Activated naive CD8-positive, alpha-beta T cell treated with anti-CD3 and anti-CD28 coated beads for 36 hours (primary cell): ENCODE measurements at places on chromosomes 4 and X.

- DNase-seq: no peak
Measured at GRCh38 chr4:14117575-14118238, 490.2 kb upstream of the BOD1L1 start.

GRCh38 chr4:102552781-102553180 lies 51.6 kb downstream of the NFKB1 start:
- DNase-seq: no peak

- DNase-seq: no peak
Measured at GRCh38 chrX:53421125-53421524, 1.3 kb downstream of the SMC1A start.

- DNase-seq: no peak
Measured at GRCh38 chr4:168605411-168605810, 108.6 kb downstream of the PALLD start.

- DNase-seq: peak; percentile 28
Measured at GRCh38 chr4:114180481-114180880, 201.0 kb upstream of the ARSJ start.

DNA sequence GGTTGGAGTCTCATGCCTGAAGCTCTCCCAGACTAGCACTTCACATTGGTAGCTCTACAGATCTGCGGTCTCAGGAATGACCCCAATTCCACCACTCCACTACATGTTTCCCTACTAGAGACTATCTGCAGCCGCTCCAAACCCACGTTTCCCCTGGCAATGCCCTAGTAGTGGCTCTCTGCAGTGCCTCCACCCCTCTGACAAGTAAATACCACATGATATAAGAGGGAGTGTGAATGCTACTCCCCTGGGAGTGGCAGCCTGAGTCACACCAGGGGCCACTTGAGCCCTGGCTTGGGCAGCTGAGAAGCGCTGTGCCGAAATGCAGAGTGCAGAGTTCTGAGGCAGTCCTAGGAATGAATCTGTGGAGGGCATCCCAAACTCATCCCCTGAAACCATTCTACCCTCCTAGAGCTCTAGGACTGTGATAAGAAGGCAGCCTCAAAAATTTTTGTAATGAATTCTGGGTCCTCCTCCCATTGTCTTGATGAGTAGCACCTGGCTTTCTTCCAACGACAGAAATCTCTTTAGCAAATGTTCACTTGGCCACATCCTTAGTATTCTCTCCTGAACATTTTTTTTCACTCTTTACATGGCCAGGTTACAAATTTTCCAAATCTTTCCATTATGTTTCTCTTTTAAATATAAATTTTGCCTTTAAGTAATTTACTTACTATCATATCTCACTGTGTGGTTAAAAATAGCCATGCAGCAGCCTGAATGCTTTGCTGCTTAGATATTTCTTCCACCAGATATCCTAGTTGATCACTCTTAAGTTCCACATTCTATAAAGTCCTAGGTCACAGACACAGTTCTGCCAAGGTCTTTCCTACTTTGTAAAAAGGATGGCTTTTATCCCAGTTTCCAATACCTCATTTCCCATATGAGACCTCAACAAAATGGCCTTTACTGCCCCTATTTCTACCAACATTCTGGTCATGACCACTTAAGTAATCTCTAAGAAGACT lies 160.2 kb upstream of the CPEB2 start:
- no peak for DNase-seq

DNA sequence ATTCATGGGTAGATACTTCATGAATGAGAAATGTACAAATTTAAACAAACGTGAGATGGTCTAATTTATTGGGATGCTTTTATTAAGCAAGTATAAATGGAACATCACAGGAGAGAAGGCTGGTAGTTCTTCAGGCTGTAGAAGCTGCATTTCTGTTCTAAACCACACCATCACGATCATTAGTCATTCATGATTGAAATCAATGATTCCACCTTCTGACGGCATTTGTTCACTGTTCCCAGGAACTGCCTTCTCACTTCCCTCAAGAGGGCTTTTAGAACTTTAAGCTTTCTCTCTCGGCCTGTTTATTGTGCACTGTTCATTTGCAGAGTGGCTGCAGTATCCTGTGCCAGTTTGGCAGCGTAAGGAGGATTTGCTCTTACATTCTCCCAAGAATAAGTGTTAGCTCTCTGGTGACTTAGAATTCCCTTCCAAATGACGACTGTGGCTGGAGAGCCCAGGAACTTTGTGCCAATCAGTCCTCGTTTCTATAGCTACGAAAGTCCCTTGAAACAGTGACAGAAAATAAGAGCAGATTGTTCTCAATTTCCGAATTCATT lies 54.7 kb downstream of the MFAP3L start:
- DNase-seq: no peak

DNA sequence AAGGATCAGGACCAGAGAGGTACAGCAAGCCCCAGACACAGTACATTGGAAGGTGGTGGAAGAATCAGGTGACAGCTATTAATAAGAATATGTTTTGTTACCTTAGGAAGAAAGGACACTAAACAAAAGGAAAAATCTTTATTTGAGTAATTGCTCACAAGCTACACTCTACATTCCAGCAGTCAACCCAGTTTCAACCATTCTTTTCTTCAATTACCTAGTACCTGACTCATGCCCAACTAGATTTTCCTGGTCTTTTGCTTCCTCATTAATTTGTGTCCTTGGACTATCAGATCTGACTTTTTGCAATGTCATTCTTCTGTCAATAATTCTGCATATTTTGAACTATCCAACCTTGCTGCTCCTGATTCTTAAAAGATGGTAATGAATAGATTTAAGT lies 22.5 kb upstream of the GLRA2 start:
- no peak for DNase-seq

GRCh38 chrX:42485601-42486000 lies 292.4 kb downstream of the PPP1R2C start:
- DNase-seq: no peak

DNA sequence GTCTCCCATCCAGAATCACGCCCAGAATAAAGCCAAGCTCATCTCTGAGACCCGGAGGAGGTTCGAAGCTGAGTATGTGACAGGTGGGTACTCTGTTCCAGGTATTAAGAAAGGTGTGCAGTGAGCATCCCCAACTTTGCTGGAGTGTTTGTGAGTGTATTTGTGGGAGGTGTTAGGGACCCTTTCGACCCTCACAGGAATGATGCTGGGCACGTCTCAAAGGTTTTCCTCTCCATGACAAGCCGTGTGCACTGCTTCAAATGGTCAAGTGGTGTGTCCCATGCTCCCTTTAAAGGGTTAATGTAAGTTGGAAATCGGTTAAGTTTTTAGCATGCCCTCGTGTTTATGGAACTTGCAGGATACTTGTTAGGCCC lies 442 bp downstream of the MOSPD2 start:
- no peak for DNase-seq

DNA sequence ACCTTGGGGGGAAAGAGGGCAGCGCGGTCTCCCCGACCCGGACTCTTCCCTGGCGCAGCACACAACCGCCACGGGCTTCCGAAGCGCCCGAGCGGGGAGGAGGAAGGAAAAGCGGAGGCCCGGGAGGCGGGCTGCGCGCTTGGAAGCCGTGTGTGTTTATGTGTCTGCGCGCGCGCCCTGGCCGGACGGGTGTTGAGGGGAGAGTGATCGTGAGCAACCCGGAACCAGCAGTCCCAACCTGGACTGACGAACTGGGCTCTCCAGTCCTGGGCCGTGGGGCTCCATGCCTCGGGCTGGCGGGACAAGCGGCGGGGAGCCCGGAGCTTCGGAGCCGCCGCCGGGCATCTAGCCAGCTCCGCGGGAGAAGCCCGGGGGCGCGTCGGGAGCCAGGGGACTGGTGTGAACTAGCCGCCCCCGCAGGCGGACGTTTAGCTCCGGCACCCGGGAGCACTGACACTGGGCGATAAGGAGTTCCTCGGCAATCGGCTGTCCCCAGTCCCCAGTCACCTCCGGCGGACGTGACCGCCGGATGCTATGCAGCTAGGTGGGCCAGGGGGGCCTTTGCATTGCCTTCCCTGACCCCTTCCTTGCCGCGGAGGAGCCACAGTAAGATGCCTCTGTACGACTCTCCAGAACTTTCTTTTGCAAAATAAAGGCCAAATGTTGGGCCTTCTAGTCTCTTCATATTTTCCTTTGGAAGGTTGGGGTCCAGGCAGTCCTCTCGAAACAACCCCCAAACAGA lies 74.8 kb upstream of the BCOR start:
- DNase-seq: peak; percentile 36

- peak; percentile 59 for DNase-seq
Measured at GRCh38 chr4:6674500-6675149, 19.1 kb upstream of the S100P start.

DNA sequence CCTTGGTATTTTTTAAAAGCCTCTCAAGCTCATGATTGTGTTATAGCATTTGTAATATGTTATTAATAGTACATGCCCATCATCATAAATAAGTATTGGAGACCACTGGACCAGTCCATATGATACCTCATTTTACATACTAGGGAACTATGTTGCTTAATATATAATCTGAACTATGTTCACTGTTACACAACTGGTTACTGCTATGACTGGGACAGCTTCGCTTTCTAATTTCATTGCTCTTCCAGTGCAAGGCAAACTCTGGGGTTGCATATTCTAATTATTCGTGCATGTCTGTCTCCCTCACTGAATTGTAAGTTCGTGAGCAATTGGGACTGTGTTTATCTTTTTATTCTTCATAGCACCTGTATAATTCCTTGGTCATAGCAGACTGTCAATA lies 330.5 kb downstream of the RAPGEF2 start:
- no peak for DNase-seq

DNA sequence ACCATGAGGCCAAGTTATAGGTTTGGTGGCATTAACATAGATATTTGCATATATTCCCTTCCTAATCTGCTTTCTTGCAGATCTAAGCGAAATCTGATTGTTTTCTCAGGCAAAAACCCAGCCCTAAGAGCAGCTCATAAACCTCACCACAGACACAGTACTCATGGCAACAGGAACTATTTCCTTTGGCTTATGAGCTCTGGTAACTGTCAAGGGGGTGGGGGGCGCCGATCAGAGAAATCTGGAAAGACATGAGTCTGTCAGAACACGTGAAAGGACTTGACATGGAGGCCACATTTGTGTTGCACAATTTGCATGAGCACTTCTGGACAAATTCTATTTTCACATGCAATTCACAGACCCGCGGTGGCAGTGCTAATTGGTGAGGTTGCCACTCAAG lies 83.7 kb downstream of the MGST2 start:
- no peak for DNase-seq

DNA sequence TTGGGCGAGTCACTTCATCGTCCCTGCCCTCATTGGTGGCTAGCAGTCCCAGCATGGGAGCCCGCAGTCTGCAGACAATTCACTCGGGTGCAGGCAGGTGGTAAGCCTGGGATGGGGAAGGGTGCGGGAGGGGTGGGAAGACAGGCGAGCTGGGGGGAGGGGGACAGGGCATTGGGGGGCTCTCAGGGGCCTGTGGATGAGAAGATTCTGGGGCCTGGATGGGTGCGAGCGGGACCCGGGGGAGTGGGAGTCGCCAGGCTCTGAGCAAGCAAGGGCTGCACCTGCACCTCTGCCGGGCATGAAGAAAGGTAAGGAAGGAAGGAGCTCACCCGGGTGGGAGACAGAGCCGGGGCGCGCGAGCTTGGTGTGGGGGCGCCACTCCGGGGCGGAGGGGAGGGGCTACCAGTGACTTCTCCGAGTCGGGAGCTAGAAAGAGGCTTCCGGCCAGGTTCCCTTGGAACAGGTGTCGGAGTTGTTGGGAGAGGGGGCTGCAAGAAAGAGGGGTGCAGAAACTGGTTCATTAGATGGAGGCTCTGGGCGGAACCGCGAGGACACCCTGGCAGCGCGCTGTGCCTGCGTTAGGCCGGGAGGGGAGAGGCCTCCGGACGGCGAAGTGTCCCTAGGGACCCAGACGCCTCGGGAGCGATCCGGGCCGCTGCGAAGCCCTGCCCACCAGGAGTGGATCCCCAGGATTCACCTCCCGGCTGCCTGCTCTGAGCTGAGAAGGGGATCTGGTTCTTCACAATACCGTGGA lies 103.4 kb upstream of the PDLIM3 start:
- DNase-seq: no peak

DNA sequence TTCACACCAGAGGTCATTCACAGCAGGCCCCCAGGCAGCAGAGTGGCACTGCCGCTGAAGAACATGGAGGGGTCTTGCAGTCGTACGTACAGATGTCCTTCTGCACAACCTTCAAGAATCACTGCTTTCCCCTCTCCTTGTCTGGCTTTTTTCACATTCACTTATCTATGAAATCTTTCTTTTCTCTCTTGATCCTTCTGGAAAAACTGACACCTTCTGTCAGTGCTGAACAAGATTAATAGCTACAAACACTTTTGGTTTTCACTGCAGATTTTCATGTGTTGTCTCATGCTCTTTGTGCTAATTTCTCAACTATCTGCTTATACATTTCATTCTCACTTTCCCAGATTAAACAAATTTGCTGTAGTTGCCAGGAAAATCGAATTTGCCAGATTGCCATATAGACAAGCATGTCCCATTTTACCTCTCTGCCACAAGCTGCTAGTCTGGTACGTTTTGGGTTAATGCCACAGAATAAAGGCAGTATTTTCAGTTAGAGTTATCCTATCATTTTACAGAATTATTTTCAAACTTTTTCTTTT lies 83.1 kb downstream of the RPS3A start:
- DNase-seq: no peak

- no peak for DNase-seq
Measured at GRCh38 chr4:15253349-15253748, 174.5 kb upstream of the C1QTNF7 start.

- peak; percentile 46 for DNase-seq
Measured at GRCh38 chrX:30713061-30713525, 59.9 kb downstream of the GK start.

GRCh38 chr4:64895031-64895430 lies 485.8 kb upstream of the TECRL start:
- DNase-seq: no peak
